Activated naive CD8-positive, alpha-beta T cell treated with anti-CD3 and anti-CD28 coated beads, Interleukin-2, amount 50 U/mL, for 24 hours (primary cell): ENCODE measurements at places on chromosomes 6 and 20.

- H3K27me3 ChIP-seq = no peaks in the 10 kb centered on the region
- DNase-seq = no peak
- no peaks in the 10 kb centered on the region for H3K4me1 ChIP-seq
- no peak overlapping the region for H3K27ac ChIP-seq
- H3K4me3 ChIP-seq = no peak overlapping the region
These were observed 150.2 kb downstream of the LAMA2 start for GRCh38 chr6:129033180-129033579.

GRCh38 chr6:169300916-169301315, 47.3 kb upstream of the THBS2 start:
- H3K36me3 ChIP-seq = no peaks in the 10 kb centered on the region
- H3K4me1 ChIP-seq = no peaks in the 10 kb centered on the region
- DNase-seq = no peak
- H3K27me3 ChIP-seq = peaks cover 24% of the 10 kb centered on the region
- no peak overlapping the region for H3K4me3 ChIP-seq

DNA sequence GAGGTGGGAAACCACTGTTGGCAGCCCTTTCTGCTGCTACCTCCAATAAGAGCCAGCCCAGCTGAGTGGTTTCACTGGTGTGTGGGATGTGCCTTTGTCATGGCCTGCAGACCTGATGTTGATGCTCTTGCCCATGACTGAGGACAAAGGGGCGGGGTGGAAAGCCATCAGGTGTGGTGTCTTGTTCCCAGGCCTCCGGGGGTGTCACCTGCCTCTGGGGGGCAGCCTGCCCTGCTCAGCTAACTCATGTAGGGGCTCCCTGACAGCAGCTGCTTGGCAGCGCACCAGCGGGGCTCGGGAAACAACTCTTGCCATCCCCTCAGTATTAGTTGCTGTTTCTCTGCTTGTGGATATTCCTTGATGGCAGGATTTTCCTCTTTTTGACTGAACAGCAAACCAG, 91.3 kb downstream of the LYRM2 start:
- no peak overlapping the region for H3K4me3 ChIP-seq
- H3K27me3 ChIP-seq = no peaks in the 10 kb centered on the region
- H3K27ac ChIP-seq = no peak overlapping the region
- H3K36me3 ChIP-seq = no peaks in the 10 kb centered on the region
- DNase-seq = no peak

DNA sequence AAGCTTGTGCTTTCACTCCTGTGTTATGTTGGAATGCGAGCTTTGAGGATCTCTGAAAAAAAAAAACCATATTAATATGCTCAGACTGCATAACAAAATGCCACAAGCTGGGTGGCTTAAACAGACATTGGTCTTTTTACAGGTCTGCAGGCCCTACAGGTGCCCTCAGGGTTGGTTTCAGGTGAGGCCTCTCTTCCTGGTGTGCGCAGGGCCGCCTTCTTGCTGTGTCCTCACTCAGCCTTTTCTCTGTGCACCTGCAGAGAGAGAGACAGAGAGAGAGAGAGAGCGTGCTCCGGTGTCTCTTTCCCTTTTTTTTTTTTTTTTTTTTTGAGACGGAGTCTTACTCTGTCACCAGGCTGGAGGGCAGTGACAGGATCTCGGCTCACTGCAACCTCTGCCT, 114.1 kb upstream of the SNX9 start:
- no peak overlapping the region for H3K27ac ChIP-seq
- H3K4me1 ChIP-seq = peaks cover 5% of the 10 kb centered on the region
- no peaks in the 10 kb centered on the region for H3K36me3 ChIP-seq

GRCh38 chr20:10281911-10282310, 63.3 kb downstream of the SNAP25 start:
- no peak overlapping the region for H3K27ac ChIP-seq
- peaks cover 4% of the 10 kb centered on the region for H3K27me3 ChIP-seq
- no peak overlapping the region for H3K4me3 ChIP-seq
- no peaks in the 10 kb centered on the region for H3K4me1 ChIP-seq
- H3K36me3 ChIP-seq = no peaks in the 10 kb centered on the region
- DNase-seq = no peak

GRCh38 chr20:35821807-35822242, 50.0 kb downstream of the PHF20 start:
- peaks cover 23% of the 10 kb centered on the region for H3K4me1 ChIP-seq
- H3K4me3 ChIP-seq = no peak overlapping the region
- no peaks in the 10 kb centered on the region for H3K27me3 ChIP-seq
- DNase-seq = no peak
- H3K36me3 ChIP-seq = peaks cover 29% of the 10 kb centered on the region
- H3K27ac ChIP-seq = no peak overlapping the region

- no peaks in the 10 kb centered on the region for H3K27me3 ChIP-seq
- no peaks in the 10 kb centered on the region for H3K36me3 ChIP-seq
- no peak overlapping the region for H3K27ac ChIP-seq
- DNase-seq = no peak
These were observed 996.8 kb downstream of the KIF16B start for GRCh38 chr20:15576411-15576810.

DNA sequence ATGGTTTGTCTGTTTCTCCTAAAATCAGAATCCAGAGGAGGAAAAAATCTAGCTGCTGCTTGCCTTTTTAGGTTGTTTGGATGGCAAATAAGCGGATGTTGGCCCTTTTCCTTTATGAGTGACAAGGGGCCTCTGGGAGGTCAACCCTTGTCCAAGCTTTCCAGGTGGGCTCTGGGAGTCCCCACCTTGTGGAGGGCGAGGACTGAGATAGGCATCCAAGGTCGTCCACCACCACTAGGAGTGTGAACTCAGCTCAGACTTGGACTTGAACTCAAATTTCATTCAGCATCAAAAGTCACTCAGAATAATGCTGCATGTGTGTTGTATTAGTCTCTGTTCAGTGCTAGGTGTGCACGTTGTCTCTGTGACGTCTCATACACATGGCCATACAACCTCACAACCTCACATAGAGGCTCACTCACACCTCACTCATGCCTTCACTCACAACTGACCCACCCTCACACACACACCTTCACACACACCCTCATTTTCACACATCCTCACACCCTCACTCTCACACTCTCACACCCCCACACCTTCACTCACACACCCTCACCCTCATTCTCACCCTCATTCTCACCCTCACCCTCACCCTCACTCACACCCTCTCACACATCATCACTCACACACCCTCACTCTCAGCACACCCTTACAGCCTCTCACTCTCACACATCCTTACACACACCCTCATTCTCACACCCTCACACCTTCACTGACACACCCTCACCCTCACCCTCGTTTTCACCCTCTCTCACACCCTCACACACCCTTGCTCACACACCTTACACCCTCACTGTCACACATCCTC, 18.0 kb downstream of the DYNLT1 start:
- no peak overlapping the region for H3K4me3 ChIP-seq
- peak overlapping the region; percentile 10 for H3K27ac ChIP-seq
- peaks cover 47% of the 10 kb centered on the region for H3K36me3 ChIP-seq
- DNase-seq = no peak
- H3K27me3 ChIP-seq = no peaks in the 10 kb centered on the region

DNA sequence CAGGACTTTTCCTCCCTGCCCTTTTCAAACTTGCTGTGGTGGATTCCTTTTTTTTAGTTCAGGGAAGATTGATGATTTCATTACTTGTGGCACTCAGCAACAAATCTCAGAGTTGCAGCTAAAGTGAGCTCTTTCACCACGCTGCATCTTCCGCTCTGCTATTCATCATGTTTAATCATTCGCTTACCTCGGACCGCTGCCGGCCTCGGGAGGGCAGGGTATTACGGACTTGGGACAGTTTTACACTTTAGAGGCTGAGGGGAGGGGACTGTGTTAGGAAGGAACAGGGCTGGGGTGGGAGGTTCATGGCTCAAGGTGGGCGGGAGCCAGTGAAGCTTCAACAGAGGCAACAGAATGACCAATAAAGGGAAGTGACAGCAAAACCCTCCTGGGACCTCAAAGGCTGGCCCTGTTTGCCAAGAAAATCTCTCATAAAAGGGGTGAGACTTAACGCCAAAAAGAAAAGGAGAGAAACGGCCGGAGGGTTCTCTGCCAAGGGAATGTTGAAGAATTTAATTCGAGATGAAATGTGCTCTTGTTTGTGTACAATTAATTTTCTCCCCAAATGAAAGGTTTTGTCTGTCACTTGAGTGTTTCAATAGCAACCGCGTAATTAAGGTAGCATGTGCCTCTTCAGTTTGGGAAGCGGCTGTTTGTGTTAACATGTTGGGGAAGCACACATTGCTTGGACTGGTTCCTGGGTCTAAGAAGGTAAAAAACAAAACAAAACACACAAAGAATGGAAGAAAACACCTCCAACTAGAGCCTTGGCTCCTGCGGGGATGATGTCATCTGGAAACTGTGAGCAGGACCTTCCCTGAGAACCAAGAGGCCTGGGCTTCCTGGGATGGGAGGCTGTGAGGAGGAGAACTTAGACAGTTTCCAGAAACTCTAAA, 72.5 kb upstream of the SULF2 start:
- no peak overlapping the region for H3K4me3 ChIP-seq
- no peaks in the 10 kb centered on the region for H3K4me1 ChIP-seq
- no peaks in the 10 kb centered on the region for H3K27me3 ChIP-seq
- no peak overlapping the region for H3K27ac ChIP-seq

DNA sequence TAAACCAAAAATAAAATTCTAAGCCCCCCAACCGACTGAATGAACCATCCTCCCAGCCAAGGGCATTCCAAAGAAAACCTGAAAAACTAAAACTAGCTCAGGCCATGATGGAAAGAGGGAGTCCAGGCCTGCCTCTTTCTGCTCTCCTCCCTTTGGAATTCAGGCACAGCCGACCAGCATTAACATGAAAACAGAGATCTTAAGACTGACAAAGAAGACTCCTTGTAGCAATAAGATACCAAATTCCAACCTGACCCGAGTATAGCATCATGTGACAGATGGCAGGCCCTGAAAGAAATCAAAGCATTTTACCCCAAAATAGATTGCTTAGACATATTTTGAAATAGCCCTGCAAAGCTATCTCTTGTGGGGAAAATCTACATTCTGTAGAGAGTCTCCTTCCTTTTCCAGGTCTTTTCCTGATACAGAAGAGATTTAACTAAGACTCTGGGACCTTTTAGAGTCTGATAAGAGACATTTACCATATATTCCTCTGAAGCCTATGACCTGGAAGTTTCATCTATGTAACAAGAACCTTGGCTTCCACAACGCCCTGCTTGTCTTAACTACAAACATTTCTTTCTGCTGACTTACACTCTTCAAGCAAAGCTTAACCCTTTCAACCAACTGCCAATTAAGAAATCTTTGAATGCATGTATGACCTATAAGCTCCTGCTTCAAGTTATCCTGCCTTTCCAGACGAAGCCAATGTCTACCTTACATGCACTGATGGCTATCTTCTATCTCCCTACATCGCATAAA, 22.2 kb upstream of the TXLNB start:
- no peaks in the 10 kb centered on the region for H3K36me3 ChIP-seq
- no peaks in the 10 kb centered on the region for H3K27me3 ChIP-seq

DNA sequence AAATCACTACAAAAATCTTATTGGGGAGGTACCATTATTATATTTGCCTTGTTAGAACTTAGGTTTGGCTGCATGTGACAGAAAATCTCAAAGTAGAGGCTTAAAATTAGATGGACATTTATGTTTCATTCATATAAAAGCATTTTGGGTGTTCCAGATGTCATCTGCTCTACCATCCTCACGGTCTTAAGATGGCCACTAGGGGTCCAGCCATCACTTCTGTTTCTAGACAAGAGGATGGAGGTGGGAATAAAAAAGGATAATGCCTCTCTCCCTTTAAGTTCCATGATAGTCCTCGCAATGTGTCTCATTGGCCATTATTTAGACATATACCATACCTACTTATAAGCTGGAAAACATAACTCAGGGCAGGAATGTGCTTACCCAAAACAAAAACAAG, 929.5 kb downstream of the KIF16B start:
- no peak overlapping the region for H3K27ac ChIP-seq
- H3K36me3 ChIP-seq = no peaks in the 10 kb centered on the region
- H3K4me3 ChIP-seq = no peak overlapping the region
- H3K4me1 ChIP-seq = no peaks in the 10 kb centered on the region
- DNase-seq = no peak

DNA sequence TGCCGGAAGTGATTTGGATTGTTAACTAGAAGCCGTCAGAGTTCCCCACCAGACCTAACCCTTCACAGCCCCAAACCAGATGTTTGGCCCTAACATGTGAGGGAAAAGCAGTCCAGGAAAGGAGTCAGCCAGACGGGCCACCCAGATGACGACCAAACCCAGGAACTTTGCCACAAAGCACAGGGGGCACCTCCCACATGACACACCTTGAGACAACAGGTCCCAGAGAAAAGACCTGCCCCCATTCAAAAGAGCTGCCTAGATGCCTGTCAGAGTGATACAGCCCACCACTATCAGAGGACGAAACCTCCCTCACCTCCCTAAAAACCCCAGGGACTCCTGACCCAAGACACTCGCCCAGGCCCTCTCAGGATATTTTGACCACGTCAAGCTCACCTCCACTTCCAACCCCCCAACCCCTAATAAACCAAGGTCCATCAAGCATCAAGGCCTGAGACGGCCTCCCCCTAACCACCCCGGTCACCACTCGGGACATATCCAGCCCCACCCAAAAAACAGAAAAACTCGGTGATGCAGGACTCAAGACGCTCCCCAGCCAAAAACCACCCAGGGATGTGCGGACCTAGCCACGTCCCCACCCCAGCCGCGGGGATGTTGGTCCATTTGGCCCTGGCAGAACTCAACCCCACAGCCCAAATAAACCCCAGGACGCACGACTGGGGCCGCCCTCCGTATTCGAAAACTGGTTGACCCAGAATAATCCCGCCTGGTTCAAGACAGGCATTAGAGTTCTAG, 662 bp downstream of the ZNF343 start:
- peaks cover 10% of the 10 kb centered on the region for H3K36me3 ChIP-seq
- DNase-seq = no peak
- H3K4me3 ChIP-seq = peak overlapping the region; percentile 99
- H3K4me1 ChIP-seq = peaks cover 23% of the 10 kb centered on the region
- H3K27me3 ChIP-seq = peaks cover 1% of the 10 kb centered on the region
- H3K27ac ChIP-seq = peak overlapping the region; percentile 98

- no peaks in the 10 kb centered on the region for H3K4me1 ChIP-seq
- H3K27ac ChIP-seq = no peak overlapping the region
- H3K27me3 ChIP-seq = peaks cover 4% of the 10 kb centered on the region
- H3K4me3 ChIP-seq = no peak overlapping the region
These were observed 6.1 kb downstream of the KLHL31 start for GRCh38 chr6:53659458-53659857.
